ENCODE measurements at places on chromosomes 1 and 21.

- no peak for DNase-seq
These were observed 37.6 kb upstream of the CAMTA1 start for GRCh38 chr1:6747674-6748073.

- no peak for DNase-seq
These were observed 3.5 kb downstream of the NBL1 start for GRCh38 chr1:19647643-19648042.

DNA sequence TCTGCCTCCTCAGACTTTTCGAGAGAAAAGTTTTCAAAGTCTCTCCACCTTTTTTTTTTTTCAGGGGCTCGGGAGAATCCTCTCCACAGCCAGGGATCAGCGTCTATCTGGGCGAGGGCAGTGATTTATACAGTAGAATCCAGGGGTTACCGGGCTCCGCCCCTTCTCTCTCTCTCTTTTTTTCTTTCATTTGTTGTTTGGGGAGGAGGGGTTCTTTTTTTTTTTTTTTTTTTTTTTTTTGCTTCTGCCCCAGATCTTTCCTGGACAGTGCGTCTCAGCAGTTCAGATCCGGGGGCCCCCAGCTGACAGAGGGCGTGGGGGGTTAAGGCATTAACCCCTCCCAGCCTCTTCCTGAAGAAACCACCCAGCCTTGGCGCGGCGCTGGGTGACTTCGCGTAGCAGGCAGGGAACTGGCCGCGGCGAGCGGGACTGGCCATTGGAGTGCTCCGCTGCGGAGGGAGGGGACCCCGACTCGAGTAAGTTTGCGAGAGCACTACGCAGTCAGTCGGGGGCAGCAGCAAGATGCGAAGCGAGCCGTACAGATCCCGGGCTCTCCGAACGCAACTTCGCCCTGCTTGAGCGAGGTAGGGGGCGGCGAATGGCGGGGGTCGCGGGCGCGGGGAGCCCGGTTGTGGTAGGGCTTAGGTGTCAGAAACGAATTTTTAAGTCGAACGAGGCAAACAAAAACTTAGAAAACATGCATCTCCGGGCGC, at the start of gene S1PR1:
TSS of gene S1PR1 (plus strand) at position 504 of the 713 bp plus-strand sequence. CDS start 1,966 bp downstream, outside the sequence.
- DNase-seq: peak; percentile 70

DNA sequence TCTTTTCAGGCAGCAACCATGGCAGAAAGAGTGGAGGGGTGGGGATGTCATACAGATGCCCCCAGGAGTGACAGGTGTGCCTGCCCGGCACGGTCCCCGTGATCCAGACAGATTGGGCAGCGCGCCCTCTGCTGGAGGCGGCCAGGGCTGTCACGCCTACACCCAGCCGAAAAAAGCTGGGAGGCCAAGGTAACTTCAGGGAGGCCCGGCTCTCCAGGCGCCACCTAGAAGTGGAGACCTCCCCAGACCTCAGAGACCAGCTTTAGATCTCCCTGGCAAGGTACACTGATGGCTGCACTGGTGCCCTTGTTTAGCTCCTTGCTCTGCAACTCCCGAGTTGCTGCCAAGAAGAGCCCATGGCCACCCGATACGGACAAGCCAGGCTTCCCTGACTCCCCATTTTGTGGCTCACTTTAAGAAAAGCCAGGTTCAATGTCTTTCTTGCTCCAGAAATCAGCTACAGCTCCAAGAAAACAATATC, 6.6 kb downstream of the GOLT1A start:
- peak; percentile 77 for DNase-seq

DNA sequence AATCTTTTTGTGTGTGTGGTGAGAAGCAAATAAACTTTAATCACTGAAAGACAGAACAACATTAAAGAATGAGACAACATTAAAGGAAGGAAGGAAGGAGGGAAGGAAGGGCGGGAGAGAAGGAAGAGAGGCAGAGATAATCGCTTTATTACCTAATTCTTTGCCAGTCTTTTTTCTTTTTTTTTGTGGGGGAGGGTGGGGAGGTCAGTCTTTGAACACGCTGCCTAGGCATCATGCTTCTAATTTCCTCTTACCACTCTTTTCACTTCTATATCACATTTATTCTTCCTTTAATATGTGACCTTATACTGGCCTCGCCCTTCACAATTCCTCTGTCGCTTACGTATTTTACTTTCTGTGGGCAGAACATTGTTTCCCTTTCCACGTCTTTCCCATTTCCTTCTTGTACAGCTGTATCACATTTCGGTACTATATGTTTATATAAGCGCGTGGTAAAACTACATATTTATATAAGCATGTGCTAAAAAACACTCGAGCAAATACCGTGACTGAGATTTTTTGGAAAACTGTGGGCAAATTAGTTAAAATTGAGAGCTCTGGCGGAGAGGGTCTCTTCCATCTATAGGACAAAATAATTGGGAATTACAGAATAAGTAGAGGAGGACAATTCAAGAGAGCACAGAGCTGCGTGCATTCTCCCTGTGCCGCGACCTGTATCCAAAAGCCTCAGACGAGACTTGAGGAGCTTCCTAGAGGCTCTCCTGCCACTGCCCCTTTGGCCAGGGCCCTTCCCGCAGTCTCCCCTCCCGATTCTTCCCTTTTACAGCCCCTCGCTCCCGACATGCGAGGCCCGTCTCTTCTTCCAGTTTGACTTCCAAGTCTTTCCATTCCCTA, 823 bp upstream of the PRKAA2 start:
- peak; percentile 23 for DNase-seq

DNA sequence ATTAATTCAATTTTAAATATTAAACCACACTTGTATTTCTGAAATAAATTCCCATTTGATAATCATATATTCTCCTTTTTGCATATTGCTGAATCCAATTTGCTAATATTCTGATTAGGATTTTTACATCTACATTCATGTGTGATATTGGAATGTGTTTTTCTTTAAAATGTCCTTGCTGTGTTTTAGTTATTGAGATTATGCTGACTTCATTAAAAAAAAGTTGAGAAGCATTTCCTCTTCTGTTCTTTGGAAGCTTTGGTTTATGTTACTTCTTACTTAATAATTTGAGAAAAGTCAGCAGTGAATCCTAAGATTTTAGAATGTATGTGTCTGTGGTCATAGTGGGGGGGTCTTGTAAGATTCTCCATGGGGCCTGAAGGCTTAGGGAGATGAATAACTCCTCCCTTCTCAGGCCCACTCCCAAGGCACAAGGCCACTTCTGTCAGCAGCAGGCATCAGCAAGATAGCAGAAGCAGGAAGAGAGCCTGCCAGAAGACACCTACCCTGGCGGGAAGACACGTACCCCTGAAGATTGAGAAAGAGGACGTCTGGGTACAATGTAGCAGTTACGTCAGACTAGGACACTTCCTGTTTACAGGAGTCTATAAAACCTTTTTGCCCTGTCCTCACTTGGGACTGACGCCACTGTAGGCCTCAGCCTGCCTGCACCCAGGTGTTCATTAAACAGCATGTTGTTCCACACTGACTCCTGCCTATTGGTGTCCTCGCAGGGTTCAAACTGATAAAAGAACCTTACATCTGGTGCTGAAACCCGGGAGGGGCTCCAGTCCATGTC, 56.9 kb downstream of the ODF2L start:
- no peak for DNase-seq

- DNase-seq: no peak
These were observed 103.5 kb upstream of the SERTAD4 start for GRCh38 chr1:210129092-210129491.

DNA sequence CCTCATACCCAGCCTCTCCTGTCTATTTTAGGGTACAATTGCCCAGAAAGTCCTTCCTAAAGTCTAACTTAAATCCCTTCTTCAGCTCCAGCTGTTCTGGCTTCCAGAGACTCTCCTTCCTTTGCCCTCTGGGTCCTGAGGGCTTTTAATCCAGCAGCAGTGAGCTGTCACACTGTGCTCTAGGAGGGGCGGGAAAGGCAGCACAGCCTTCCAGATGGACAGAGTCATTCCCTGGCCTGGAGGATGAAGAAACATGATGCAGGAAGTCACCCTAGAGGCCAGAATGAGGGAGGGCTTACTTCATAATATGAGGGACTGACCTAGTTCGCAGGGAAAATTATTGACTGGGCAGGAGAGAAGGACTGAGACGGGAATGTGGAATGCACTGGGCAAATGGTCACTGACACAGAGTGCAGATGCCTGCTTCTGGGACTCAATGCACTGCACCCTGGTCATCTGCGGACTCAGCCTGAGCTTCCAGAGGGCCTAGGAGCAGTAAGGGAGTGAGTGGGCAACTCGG, 1.3 kb downstream of the SH2D2A start:
- peak; percentile 34 for DNase-seq

DNA sequence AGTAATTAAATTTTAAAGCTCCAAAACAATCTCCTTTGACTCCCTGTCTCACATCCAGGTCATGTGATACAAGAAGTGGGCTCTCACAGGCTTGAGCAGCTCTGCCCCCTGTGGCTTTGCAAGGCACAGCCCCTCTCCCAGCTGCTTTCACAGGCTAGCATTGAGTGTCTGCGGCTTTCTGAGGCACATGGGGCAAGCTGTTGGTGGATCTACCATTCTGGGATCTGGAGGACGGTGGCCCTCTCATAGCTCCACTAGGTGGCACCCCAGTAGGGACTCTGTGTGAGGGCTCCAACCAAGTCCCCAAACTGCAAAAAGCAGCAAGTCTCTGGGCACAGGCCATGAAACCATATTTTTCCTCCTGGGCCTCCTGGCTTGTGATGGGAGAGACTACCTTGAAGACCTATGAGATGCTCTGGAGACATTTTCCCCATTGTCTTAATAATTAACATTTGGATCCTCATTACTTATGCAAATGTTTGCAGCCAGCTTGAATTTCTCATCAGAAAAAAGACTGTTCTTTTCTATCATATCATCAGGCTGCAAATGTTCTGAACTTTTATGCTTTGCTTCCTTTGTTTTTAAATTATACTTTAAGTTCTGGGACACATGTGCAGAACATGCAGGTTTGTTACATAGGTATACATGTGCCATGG, 554.1 kb upstream of the OLFM3 start:
- DNase-seq: peak; percentile 92

DNA sequence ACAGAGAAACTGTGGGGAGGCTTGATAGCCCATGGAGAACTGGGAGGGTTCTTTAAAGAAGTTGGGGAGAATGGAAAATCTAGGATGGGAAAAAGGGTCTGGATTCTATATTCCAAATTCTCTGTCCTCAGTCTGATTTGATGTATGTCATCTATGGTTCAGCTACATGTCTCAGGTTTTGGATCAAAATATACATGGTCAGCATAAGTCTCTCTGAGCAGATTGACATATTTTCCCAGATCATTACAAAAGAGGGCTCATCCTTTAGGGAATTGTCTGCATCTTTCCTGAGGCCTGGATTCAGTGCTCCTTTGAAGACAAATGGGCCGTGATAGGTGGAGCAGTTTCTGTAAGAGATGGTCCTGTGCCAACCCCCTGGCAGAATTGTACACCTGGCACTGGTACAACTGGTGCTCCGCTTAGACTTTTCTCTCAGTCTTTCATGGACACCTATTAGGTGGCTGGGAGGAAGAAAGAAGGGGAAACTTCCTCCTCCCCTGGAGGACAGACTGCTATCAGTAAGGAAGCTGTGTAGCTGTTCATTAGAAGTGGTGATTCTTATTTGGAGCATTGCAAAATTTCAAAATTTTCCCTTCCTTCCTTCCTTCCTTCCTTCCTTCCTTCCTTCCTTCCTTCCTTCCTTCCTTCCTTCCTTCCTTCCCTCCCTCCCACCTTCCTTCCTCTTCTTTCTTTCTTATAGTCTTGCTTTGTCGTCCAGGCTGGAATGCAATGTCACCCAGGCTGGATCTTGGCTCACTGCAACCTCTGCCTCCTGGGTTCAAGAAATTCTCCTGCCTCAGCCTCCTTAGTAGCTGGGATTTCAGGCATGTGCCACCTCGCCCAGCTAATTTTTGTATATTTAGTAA, 26.1 kb upstream of the RGL1 start:
- DNase-seq: no peak

DNA sequence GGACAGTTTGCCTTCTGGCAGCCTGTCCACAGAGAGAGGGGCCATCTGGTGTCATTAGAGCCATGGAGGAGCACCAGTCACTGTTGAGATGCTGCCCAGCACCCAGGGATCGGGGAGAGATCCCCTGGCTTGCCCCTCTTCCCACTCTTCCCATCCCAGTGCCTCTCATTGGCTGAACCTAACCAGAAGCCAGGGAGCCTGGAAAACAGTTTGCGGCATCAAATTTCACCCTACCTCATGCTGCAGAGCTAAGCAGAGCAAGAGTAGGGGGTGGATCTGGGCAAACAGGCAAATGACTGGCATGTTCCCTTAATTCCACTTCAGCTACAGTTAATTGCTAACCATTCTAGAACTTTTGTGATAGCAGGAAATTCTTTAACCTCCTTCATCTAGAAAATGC, 19.1 kb downstream of the TRAF5 start:
- DNase-seq: peak; percentile 79

GRCh38 chr1:96730574-96731298, 9.2 kb downstream of the PTBP2 start:
- DNase-seq: no peak
